ENCODE measurements at places on chromosomes 16 and 17.

DNA sequence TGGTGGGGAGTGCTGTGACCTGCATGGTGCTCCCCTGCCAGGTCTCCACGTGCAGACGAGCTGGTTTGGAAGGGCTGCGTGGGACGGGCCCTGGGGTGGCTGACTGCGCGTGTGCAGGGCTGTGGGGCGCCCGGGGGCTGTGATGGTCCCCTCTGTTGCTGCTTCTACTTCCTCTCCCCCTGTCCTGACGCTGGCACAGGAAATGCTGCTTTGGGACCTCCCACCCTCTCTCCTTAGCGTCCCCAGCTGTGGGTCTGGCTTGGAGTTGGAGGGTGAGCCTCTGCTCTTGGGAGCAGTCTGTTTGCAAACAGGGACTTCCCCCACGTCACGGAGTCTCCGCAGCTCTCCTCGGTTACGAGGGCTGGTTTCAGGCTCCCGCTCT, 35.2 kb downstream of the TSC2 start:
- no peak for DNase-seq

GRCh38 chr16:51670527-51670926, 519.5 kb upstream of the SALL1 start:
- no peak for DNase-seq

DNA sequence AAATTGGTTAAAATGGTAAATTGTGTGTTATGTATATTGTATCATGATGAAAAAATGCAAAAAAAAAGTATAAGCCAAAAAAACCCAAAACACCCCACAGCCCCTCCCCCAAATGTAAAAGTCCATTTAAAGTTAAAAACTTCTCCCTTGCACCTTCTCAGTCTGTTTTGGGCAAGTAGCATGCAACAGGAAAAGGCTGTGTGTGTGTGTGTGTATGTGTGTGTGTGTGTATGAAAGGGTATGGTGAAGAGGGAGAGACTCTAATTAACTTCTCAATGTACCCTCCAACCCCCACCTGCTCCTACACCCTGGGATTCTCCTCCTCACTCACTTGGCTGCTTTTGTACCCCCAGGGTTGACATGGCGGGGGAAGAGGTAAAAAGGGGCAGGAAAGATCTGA, 9.2 kb upstream of the GGT6 start:
- DNase-seq, result no peak

- peak; percentile 24 for DNase-seq
Observed at GRCh38 chr17:11909348-11909747, 87.9 kb downstream of the ZNF18 start.

GRCh38 chr16:2948807-2949704, 15.0 kb upstream of the KREMEN2 start:
- no peak for DNase-seq

DNA sequence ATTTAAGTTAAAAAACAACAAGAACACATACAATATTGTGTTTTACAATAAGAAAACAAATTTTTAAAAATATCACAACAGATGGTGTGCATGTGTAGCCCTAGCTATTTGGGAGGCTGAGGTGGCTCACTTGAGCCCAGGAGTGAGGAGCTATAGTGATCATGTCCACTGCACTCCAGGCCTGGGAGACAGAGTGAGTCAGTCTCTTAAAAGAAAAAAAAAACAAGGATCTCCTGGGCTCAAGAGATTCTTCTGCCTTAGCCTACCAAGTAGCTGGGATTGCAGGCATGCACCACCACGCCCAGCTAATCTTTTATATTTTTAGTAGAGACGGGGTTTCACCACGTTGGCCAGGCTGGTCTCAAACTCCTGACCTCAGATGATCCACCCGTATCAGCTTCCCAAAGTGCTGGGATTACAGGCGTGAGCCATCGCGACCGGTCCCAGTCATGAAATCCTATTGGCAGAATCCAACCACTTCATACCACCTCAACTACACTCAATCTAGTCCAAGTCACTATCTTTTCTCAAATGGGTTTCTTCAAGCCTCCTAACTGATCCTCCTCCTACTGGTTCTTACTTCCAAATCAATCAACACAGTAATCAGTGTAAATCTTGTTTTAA, 55.0 kb downstream of the STH start:
- no peak for DNase-seq

DNA sequence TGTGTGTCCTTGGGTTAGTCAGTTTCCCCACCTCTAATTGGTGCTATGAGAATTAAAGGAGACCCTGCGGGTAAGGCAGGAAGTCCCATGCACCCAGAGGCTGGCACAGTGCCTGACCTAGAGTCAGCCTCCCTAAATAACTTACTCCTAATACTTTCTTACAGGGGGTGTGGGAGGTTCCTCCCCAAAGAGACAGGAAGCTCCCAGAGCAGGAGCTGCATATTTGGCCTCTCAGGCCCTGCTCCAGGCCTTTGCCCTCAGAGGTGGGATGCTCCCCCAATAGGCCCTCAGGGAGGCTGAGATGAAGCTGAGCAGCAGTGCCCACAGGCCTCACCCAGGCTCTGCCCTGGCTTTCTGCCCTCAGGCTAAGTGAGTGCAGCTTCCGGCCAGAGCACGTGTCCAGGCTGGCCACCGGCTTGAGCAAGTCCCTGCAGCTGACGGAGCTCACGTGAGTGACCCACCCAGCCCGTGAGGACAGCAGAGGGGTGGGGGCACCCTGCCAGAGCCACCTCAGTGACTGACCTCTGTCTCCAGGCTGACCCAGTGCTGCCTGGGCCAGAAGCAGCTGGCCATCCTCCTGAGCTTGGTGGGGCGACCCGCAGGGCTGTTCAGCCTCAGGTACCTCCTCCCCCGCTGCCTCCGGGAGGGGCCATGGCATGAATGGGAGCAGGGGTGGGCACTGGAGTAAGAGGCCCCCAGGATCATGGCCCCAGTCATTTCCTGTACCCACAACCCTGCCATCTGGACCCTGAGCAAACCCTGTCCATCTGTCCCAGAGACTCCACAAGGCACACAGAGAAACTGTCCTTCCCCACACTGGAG, 31.1 kb upstream of the CPNE2 start:
- peak; percentile 55 for DNase-seq

- peak; percentile 47 for DNase-seq
Observed at GRCh38 chr17:65531256-65532100, 30.0 kb downstream of the AXIN2 start.

- no peak for DNase-seq
Observed at GRCh38 chr17:40536295-40537171, 28.7 kb downstream of the CCR7 start.
